ENCODE measurements at places on chromosomes 5 and 9.

GRCh38 chr9:10706788-10707187 lies 94.0 kb upstream of the PTPRD start:
- no peak for DNase-seq

GRCh38 chr5:173148354-173148753 lies 4.0 kb downstream of the BNIP1 start:
- DNase-seq = no peak

DNA sequence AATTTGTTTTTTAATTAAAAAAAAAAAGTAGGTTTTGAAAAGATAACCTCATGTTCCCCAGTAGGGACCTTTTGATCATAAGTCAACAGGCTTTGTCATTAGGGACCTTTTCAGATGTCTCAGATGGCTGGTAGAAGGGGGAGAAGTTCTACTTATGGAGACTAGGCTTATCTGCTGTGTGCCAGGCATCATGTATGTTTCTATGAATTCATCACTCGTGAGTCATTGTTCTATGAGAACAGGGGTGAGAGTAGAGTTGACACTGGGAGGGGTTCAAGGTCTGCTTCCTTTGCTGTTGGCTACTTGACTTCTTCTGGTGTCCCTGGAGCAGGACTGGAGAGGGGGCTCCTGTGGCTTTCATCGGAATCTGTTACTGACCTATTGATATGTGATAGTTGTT lies 138.8 kb downstream of the KDM4C start:
- DNase-seq = no peak

DNA sequence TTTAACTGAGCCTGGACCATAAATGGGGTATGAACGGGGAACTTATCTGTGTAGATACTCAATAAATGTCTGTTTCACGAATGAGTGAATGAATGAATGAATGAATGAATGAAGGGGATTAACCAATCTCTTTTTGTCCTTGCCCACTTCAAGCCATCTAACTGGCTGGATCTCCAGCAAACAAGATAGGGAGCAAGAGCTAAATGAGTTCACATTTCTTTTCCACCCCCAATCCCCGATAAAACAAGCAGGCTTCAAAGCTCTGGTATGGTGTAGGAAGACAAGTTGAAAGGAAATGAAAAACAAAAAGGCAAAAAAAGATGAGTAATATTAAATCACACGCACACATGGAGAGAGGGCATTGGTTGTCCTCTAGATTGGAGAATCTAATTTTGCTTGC lies 84.0 kb downstream of the CMYA5 start:
- DNase-seq = no peak

DNA sequence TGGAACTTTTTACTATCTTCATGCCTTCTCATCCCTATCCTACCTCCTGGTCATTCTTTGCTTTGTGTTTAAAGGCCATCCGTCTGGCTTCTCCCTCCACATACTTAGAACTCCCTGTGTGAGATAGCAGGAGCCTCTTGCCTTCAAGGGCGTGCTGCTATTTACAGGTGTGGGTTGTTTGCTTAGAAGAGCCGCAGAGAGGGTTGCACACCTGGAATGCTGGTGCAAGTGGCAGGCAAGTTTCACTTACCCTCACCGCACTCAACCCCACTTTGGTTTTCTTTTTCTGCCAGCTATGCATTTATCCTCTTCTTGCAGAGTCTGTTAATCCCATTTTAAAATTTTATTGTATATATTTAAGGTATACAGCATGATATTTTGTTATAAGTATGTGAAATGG lies 12.6 kb downstream of the SKP2 start:
- no peak for DNase-seq

DNA sequence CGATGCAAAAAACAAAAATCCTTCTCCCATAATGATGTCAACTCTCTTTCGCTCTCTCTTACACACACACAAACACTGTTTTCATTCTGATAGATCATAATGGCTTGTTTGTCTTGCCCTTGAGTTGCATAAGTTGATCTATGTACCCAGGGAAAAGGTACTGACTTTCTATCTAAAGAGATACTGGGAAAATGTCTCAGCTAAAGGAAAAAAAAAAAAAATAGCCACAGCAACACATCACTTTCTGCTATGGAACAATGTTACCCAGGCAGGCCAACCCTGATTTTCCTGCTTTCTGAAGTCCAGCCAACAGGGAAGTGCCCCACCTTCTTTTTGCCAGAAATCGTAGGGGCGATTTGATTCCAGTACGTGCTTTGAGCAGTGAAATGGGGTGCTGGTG lies 212.6 kb upstream of the ACTBL2 start:
- no peak for DNase-seq

- no peak for DNase-seq
Observed at GRCh38 chr9:78971540-78971939, 600.2 kb upstream of the TLE4 start.

- no peak for DNase-seq
Observed at GRCh38 chr9:112863214-112863613, 27.5 kb downstream of the SLC46A2 start.

DNA sequence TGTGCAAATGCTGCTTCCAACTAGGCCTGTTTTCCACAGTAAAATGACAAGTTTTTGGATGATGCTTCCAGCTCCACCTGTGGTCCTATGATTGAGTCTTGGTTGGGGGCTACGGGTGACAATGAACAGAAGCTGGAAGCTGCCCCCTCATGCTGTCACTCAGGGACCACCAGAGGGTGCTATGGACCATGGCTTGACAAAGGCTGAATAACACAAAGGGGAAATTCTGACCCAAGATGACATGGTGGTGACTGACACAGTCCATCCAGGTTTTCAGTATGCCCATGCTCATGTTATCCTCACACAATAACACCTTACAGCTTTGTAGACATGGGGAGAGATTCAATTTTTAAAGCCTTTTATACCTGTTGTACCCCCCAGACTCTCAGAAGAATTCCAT lies 23.9 kb upstream of the SAP30L start:
- DNase-seq = peak; percentile 8

DNA sequence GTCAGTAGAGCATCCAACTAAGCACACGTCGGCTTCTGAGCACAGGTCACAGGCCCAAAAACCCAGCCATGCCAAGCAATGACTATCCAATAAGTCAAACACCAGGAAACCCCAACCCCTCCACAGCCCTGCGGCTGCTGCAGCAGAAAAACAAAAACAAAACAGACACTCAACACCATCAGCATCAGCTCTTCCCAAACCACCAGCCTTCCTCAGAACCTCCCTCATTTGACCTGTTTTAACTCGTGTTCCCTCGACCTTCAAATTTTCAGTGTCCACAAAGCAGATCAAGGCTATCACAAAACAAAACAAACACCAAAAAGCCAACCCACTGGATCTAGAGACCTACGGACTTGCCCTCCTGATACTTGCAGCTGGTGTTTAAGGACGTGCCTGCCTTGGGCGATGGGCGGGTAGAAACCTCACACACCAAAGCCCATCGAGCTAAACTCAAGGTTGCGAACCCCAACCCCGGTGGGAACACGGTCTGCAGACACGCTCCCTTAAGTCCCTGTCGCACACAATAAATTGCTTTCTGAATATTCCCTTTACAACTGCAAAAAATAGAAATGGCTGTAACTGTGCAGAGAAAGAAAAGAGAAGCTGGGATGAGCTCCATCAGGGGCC lies 247.1 kb upstream of the ANKRD55 start:
- no peak for DNase-seq

DNA sequence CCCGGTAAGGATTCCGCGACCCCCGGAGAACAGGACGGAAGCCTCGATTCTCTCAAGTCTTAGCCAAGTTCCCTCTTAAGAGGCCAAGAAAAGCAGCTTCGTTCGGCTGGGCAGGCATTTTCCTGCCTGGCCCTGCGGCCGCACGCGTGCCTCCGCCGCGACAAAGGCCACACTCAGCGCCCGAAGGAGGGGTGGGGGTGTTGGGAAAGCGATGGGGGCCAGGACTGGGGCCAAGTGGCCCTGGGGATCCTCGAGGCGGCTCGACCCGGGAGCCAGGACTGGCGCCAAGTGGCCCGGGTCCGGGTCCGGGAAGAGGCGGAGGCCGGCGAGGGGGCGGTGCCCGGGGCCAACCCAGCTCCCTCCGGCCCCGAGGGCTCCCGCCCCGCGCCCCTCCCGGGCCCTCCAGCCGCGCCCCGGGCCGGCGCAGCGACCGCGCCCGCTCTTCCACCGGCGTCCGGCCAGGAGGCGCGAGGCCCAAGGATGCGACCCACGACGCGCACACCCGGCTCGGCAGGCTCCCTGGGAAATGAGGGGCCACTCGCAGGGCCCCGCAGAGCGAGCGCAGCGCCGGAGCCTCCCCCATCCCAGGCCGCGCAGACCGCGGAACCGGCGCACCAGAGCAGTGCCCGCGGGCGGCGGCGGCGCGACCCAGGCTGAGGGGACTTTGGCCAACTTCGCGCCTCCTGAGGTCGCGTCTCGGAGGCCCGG lies 756 bp downstream of the VAV2 start:
- DNase-seq = no peak
